ENCODE measurements at places on chromosomes 2 and 18.

- no peak for DNase-seq
These were observed 11.4 kb downstream of the MALL start for GRCh38 chr2:110104025-110104771.

- DNase-seq: no peak
These were observed 109.1 kb downstream of the PLEKHA3 start for GRCh38 chr2:178589335-178589734.

- DNase-seq: no peak
These were observed 961.4 kb downstream of the DSC3 start for GRCh38 chr18:30081122-30081521.

- no peak for DNase-seq
These were observed 109.0 kb upstream of the SLC35G4 start for GRCh38 chr18:11500153-11501122.

DNA sequence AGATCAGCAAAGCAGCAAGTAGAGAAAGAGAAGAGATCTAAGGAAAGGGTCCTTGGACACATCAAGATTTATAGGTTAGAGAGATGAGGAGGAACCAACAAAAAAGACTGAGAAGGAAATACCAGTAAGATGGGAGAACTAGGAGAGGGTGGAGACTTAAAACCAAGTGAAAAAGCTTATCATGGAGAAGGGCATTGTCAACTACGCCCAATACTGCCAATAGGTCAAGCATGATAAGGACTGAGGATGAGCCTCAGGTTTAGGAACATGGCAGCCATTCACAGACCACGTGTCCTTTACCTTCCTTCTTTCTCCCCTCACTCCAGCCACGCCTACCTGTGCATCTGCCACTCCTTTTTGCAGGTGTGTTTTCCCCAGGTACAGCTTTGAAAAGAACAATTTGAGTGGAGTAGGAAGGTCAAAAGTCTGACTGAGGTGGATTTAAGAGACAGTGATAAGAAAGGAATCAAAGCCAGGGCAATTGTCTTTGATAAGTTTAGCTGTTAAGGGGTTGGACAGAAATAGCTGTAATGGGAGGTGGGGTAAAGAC, 238.7 kb downstream of the STK39 start:
- DNase-seq: no peak

GRCh38 chr2:229539628-229540027, 174.7 kb downstream of the DNER start:
- no peak for DNase-seq

DNA sequence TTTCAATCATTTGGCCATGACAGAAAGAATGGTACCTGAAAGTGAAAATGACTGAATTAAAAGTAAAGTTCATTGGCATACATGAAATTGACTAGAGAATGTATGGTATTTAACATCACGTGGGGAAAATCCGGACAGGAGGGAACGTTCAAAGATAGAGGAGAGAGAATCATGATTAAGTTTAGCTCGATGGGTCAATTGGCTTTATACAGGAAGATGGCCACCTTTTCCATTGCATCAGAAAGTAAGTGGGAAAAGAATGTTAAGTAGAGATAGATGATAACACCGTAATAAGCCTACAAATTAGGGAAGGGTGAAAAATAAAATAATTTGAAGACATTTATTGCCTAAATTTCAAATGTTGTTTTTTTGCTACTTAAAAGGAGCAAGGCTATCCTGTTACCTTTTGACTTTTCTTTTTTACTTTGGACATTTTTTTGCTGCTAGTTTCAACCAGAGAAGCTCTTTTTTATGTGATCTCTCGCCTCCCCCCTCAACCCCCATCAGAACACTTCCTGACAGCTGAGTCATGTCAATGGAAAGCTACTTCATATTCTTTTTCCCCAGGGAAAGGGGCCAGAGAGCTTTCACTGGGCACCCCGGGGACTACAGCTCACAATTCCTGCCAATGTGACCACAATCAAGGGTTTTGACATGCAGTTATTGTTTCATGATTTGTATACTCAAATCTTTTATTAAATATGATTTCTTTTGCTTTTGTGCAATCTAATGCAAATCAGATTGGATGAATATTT, 767 bp upstream of the CCDC102B start:
- DNase-seq: no peak

- DNase-seq: no peak
These were observed 91.3 kb downstream of the NOL10 start for GRCh38 chr2:10598501-10598900.

DNA sequence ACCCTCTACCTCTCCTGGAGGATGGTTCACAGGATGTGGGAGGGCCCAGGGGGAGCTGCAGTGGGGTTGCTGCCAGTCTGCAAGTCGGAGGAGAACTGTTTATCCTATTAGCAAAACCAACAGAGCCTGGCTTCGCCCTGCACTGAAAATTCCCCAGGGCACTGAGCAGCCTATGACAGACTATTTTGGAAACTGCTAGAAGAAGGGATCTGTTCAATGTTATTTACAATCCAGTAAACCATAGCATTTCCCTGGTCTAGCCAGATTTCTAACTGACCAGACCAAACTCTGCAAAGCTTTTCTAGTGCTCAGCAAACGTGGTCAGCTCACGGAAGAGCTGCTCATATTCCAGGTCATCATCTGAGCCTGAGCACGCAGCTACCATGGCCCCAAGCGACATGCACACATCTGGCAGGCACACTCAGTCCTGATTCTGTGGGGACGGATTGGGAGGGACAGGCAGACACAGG, 64.8 kb upstream of the PID1 start:
- DNase-seq: no peak

DNA sequence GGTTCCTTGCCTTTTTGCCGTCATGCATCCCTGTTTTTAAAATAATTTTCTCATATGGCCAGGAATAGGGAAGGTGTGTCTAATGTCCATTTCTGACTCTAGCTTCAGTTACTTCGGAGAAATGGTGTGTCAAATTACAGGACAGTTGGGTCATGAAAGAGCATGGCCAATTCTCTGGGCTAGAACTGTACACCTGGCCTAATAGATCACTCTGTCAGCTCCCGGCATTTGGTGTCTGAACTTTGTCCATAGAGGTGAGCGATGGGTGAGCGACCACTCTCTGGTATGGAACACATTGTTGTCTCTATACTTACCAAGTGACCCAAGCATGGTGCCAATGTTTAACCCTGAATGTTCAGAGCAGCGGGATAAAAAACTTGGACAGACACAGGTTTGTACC, 38.3 kb upstream of the ASB18 start:
- DNase-seq: no peak

GRCh38 chr18:22674272-22674671, 256.6 kb upstream of the CTAGE1 start:
- no peak for DNase-seq

- no peak for DNase-seq
These were observed 784 bp downstream of the ACTR1B start for GRCh38 chr2:97662895-97663625.

DNA sequence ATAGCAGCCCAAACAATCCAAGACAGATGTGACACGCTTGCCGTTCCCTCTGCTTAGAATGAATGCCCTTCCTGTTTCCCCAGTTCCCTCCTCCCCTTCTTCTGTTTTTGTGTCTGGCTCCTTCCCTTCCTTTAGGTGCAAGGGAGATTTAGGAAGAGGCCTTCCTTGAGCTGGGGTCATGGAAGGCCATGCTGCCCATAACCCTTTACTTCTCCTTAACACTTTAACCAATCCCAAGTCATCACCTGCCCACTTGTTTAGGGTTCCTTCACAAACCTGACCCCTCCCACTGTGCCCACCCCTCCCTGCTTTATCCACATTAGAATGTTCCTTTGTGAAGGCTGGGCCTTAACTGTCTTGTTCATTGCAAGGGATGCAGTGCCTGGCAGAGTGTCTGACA, 24.9 kb downstream of the TMEM247 start:
- no peak for DNase-seq
